NCI-H1092 (cell line): ENCODE measurements at places on chromosomes 12 and 14.

GRCh38 chr12:52787324-52788191 is 8.4 kb downstream of the KRT3 start:
- DNase-seq = no peak

DNA sequence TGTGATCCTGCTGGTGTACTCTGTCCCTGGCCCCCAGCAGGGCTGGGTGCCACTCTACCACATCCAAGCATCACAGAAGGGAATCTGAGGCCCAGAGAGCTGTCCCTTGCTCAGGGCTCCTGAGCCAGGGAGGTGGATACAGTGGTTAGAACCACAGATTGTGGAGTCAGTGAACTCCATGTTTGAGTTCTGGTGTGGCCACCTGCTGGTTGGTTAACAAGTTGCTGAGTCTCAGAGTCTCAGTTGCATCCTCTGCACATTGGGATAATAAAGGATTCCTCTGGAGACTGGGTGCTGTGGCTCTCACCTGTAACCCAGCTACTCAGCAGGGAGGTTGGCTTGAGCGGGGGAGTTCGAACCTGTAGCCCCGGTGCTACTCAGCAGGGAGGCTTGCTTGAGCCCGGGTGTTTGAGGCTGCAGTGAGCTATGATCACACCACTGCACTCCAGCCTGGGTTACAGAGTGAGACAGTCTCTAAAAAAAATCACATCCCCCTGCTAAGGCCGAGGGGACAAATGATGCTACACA is 39.4 kb downstream of the MVK start:
- no peak for DNase-seq

- peak; percentile 40 for DNase-seq
Observed at GRCh38 chr12:5428332-5429221, 3.3 kb upstream of the NTF3 start.

DNA sequence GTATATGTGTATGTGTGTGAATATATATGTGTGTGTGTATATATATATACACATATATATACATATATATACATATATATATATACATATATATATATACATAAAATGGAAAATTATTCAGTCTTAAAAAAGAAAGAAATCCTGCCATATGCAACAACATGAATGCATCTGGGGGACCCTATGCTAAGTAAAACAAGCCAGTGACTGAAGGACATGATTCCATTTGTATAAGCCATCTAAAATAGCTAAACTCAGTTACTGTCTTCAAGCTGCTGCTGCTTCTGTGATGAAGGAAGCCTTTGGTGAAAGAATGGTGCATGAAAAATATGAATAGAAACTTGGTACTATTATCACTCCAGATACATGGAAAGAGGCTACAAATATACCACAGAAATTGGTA is 118.6 kb downstream of the ATXN7L3B start:
- no peak for DNase-seq

- no peak for DNase-seq
Observed at GRCh38 chr12:109524466-109525278, 47.2 kb downstream of the UBE3B start.

DNA sequence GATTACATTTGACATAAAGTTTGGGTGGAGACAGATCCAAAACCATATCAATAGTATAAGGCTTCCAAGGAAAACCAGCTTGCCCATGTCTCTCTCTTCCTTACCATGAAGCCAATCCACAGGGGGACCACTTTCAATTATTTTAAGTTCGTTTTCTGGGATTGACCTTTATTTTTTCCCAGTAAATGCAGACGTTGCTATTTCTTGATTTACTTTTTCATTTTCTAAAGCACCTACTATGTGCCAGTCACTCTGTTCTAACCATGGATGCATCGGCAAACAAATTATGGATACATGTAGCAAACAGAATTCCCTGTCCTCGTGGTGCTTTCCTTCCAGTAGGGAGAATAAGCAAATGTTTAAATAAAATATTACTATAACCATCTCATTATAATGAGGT is 65.8 kb upstream of the KCNA1 start:
- DNase-seq = no peak

DNA sequence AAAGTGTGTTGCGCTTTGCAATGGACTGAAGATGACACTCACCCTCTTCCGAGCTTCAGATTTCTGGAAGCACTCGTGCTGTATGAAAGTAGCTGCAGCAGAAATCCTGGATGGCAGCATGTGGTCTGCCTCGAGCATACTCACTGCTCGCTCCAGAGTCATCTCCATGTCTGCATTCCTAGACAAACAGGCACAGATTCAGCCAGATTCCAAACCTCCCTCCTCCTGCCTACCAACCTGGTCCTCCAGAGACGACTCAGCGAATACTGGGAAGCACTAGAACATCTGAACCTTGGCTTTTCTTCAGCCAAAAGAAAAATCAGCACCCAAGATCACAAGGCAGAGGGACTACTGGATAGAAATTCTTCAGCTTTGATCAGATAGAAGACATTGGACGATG is 27.7 kb downstream of the PKP2 start:
- no peak for DNase-seq

- DNase-seq = no peak
Observed at GRCh38 chr12:11711651-11712327, 62.3 kb downstream of the ETV6 start.

DNA sequence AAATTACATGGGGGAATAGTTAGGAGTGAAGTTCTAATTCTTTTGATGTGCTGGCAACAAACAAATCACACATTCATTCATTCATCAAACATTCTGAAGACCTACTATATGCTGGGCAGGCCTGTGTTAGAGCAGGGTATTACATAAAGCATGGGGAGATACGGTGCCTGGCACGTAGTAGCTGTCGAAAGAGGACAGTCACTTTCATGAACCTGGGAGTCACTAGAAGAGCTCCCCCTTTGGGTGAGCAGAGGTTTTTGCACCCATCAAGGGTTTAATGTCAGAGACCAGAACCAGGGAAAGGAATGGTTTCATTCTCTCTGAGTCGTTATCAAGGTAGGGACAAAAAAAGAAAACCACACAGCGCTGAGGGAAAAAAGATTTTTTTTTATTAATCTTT is 10.0 kb downstream of the LHX5 start:
- DNase-seq = no peak

DNA sequence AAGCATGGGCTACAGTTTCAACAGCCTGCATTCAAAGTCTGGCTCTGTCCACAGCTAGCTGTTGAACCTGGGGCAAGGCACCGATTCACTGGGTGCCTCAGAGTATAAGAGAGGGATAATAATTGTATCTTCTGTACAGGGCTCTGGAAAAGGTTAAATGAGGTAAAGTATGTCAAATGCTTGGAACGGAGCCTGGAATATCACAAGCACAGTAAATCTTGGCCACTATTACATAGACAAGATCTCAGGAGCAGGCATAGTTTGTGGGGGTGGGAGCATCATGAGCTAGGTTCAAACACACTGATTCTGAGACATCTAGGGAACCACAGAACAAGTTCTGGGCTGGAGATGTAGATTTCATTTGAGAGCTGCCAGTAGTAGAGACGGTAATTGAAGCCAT is 203.7 kb upstream of the NUDT4 start:
- no peak for DNase-seq

GRCh38 chr12:67649261-67649569 is 670 bp downstream of the DYRK2 start:
- DNase-seq = no peak

GRCh38 chr12:79063258-79063657 is 198.7 kb downstream of the SYT1 start:
- DNase-seq = no peak

DNA sequence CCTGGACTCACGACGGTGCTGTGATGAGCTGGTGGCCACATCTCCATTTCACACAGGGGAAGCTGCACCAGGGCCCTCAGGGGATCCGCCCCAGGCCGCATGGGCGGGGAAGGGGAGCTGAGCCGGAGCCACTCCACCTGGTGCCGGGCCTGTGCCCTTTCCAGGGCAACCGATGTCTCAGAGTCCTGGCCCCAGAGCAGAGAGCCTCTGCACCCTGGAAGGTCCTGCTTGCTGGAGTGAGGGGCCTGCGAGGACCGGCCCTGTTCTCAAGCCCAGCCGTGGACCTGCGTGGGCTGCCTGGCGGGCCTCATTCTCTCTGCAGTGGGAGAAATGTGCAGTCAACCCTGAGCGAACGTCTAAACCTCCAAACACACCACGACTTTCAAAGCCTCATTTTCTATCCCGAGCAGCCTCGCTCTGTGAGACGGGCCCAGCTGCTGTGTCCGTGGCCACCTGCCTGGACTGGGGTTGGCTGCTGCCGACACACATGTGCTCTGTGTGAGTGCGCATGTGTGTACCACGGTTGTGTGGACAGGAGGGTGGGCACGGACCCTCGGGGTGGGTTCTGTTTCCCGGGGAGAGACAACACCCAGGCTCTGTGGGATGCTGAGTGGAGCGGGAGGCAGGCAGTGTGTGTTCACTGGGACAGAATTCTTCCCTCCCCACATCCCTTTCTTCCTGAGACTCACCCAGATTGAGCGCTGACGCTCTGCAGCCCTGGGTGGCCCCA is 163.5 kb downstream of the KIF26A start:
- DNase-seq = no peak

DNA sequence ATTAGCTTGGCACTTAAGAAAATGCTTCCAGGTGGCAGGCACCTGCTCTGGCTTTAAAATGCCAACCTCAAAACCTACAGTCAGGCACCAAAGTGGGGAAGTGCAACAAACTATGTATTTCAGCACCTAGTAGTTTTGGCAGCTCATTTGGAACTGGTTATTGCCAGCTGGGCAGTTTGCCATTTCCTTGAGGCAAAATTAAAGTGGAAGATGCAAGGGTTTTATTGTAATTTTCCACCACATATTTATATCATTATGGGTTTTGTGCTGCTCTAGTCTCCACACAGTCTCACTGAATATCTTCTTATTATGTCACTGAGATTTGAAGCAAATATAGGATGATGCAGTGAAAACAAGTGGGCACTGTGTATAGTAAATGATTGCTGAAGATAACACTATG is 117.0 kb downstream of the PRKD1 start:
- DNase-seq = peak; percentile 81

GRCh38 chr12:66066137-66066928 is 64.2 kb downstream of the LLPH start:
- no peak for DNase-seq
